ENCODE measurements at places on chromosomes 11 and 22.

DNA sequence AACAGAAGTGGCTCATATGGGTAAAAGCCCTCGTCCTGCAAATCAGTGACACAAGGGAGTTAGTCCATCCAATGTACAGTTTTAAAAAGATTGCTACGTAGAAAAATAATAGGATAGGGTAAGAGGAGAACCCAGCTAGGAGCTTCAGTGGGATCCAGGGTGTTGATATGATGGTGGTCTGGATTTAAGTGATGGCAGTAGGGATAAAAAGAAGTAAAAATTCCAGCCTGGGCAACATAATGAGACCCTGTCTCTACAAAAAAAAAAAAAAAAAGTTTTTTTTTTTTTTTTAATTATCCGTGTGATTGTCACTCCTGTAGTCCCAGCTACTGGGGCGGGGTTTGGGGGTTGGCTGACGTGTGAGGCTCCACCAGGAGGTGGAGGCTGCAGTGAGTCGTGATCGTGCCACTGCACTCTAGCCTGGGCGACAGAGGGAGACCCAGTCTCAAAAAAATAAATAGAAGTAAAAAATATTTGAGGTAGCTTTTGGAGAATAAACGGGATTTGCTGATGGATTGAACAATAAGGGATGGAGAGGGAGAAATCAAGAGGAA is 7.0 kb upstream of the L3MBTL2 start:
- no peaks in the 10 kb centered on the region for H3K36me3 ChIP-seq
- no peaks in the 10 kb centered on the region for H3K27me3 ChIP-seq
- DNase-seq: no peak
- H3K4me3 ChIP-seq: peak overlapping the region; percentile 77

DNA sequence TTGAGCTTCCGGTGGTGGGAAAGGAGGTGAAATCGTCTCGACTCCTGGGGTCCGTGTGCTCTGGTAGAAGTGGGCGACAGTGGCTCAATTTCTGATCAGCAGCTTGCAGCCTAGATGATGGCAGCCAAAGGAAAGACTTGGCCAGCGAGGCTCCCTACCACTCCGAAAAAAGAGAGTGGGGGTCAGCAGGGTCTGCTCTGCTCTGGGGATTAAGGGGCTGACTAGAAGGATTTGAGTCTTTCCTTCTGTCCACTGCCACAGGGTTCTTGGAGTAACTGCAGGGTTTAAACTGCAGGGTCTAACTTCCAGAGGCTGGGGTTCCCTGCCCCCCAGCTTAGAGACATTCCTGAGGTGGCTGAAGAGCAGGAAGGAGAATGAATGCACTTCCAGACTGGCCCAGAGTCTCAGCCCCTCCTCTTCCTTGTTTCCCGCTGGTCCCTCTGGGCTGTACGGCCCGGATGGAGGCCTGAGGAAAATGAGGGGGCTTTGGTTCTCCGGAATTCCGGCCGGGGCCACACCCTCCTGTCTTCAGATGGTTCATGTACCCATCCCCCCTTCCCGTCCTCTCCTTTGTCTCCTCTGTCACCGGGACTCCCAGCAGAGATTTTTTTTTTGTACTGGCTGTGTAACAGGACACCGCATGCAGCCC is 907 bp downstream of the SERPINH1 start:
- peak overlapping the region; percentile 95 for H3K27ac ChIP-seq
- no peak for DNase-seq
- H3K36me3 ChIP-seq: peaks cover 2% of the 10 kb centered on the region

DNA sequence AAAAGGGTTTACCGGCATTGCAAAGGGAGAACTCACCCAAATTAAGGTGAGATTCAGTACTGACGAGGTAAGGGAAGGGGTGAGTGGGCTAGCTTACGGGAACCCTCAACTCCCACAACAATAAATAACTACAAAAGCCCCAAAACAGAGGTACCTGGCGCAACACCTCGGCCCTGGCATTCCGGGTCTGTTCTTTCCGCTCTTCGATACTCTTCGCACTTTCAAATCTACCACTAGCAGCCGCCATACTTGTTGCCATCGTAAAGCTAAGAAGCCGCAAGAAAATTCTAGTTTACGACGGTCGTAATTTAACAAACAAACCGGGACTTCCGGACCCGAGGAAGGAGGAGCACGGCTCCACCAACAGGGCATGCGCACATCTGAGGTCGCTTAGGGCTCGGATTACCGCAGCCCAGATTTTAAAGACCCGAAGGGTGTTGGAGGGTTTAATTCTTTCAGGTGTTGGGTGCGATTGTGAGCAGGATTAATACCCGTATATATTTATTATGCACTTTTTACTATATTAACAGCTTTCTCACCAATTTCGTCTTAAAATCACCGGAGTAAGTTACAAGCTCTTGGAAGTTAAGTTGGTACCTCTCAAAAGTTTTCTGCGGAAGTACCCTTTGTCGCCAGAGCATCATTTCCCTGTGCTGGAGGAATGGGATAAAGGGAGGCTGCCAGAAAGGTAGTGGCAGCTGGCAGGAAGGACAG is at the start of gene CWF19L2:
TSS of gene CWF19L2 (minus strand) at position 268 of the 714 bp plus-strand sequence. CDS start at position 259, 9 bp downstream.
- no peaks in the 10 kb centered on the region for H3K27me3 ChIP-seq
- DNase-seq: peak; percentile 80
- peak within 1 kb of the TSS; percentile 69 for H3K27ac ChIP-seq
- no peaks in the 10 kb centered on the region for H3K36me3 ChIP-seq

DNA sequence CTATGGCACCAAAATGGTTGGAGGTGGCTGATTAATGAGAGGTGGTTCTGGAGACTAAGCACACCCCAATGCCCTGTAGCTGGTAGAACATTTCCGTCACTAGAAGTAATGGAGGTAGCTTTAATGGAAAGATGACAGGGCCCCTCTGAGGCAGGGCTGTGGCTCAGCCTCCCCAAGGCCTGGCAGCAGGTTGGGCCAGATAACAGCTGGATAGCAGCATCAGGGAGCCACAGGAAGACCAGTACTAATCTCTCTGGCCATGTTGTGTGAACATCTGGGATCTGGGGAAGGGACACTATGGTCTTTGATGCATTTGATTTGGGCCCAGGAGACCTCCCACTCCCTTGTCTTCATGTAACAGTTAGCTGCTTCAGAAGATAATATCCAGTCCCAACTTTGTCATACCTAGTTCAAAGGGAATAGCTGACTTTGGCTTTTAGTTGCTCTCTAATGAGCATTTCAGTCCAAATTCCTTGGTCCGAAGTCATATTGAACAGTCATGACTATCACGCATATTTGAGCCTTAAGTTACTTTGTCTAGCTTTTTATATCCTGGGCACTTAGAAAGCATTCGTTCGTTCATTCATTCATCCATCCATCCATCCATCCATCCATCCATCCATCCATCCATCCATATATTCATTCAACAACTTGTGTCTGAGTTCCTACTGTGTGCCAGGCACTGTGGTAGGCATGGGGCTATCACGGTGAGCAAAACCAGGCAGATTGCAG is 53.0 kb upstream of the LMO2 start:
- no peaks in the 10 kb centered on the region for H3K27me3 ChIP-seq
- no peak overlapping the region for H3K4me3 ChIP-seq
- DNase-seq: no peak

DNA sequence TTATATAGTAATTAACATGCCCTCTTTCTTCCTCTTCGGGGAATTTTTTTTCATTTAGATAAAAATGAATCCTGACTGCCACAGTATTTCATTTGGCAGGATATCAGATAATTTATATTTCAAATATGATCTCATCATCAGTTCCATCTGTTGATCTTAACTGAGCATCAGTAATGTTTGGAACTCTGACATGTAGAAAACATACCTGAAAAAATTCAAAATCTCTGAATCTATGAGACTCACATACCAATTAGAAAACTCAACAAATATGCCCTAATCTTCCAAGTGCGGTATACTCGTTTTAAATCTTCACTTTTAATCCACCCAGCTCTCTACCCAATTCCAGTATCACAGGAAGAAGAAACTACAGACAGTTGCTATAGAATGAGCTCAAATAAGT is 161.9 kb downstream of the MSANTD4 start:
- no peak overlapping the region for H3K27ac ChIP-seq
- H3K27me3 ChIP-seq: no peaks in the 10 kb centered on the region
- H3K4me1 ChIP-seq: no peaks in the 10 kb centered on the region
- H3K36me3 ChIP-seq: no peaks in the 10 kb centered on the region
- no peak for DNase-seq

- no peaks in the 10 kb centered on the region for H3K36me3 ChIP-seq
- H3K4me3 ChIP-seq: no peak overlapping the region
- no peak overlapping the region for H3K27ac ChIP-seq
- H3K4me1 ChIP-seq: no peaks in the 10 kb centered on the region
- DNase-seq: no peak
Measured at GRCh38 chr11:97234016-97234415, 844.2 kb downstream of the JRKL start.

DNA sequence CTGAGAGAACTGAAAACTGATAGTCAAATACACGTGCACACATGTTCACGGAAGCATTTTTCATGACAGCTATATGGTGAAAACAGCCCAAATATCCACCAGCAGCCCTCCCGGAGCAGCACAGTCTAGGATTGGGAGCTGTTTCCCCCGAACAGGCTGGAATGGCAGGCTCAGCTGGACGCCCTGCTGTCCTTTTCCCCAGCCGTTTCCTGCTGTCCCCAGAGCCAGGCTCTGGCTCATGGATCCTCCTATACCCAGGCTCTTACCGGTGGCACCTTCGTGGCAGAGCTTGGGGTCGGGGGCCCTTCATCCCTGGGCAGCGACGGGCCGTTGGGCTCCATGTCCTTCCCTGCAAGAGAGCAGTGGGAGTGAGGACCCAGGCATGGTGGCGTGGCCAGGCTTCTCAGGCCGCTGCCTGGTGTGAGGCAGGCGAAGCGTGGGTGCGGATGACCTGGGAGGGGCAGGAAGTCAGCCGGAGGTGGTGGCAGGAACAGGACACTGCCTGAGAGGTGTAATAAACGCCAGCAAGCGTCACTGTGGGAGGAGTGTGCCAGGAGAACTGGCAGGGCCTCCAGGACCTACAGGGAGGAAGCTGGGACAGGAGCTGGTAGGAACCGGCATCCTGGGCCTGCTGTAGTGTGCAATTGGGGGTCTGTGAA is 38.8 kb downstream of the OSBPL5 start:
- H3K4me3 ChIP-seq: no peak overlapping the region
- H3K4me1 ChIP-seq: peaks cover 73% of the 10 kb centered on the region
- peak overlapping the region; percentile 77 for H3K27ac ChIP-seq
- H3K36me3 ChIP-seq: peaks cover 56% of the 10 kb centered on the region
